Activated CD8-positive, alpha-beta memory T cell treated with anti-CD3 and anti-CD28 coated beads for 1 hour (primary cell): ENCODE measurements at places on chromosomes 13 and 19.

- no peak for DNase-seq
Measured at GRCh38 chr13:23966691-23967615, 69.7 kb upstream of the C1QTNF9B start.

- no peak for DNase-seq
Measured at GRCh38 chr19:17944301-17944700, 11.5 kb downstream of the CCDC124 start.

- DNase-seq = no peak
Measured at GRCh38 chr13:110265682-110266430, 41.1 kb downstream of the COL4A1 start.

DNA sequence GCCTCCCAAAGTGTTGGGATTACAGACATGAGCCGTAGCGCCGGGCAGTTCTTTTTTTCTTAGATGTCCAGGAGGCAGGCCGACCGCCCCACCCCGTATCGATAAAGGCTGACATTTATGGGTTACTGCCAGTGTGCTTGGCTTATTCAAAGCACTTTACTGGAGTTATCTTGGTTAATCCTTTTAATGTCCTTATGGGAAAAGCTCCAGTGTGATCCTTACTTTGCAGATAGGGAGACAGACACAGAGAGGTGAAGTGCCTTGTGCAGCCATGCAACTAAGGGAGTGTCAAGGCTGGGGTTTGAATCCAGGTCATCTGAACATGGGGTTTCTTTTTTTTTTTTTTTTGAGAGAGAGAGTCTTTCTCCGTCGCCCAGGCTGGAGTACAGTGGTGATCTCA, 19.2 kb downstream of the NCAN start:
- no peak for DNase-seq
